Left renal pelvis (tissue), 4 donors: ENCODE measurements at places on chromosomes 2 and 18.

GRCh38 chr2:233867993-233868532, at the start of gene MSL3B:
MSL3B (minus strand) TSS chr2:233868386.
- DNase-seq, result no peak

- peak; percentile 59 for DNase-seq
Measured at GRCh38 chr2:236507393-236508085, 62.1 kb upstream of the ACKR3 start.

GRCh38 chr2:77228391-77228790, 293.8 kb downstream of the LRRTM4 start:
- no peak for DNase-seq

- peak; percentile 32 for DNase-seq
Measured at GRCh38 chr2:185188656-185189055, 549.9 kb upstream of the FSIP2 start.

DNA sequence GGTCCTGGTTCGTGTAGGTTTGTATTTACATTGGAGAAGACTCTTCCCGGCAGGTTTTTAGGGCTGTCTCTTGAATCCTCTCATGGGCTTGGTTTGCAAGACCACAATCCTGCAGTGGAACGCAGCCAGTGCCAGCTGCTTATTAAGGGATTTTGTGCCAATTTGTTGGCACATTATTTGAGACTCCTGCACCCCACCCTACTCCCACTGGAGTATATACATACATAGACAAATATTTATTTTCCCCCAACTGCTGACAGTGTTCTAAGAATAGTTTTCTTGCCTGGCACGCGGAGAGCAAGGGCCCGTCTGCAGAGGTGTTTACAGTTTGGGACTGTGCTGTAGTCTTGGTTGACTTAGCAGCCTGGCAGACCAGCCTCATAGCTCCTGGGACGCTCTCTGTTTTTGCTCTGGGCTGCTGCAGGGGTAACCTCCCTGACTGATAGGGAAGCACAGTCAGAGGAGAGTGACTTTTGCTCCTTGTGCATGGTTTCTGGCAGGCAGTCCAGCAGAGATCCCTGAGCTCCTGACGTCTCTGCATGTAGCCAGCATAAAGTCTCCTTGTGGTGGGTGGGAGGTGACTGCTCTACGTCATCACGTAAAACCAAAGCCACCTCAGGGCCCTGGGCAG, 1.9 kb downstream of the LDLRAD4 start:
- no peak for DNase-seq

DNA sequence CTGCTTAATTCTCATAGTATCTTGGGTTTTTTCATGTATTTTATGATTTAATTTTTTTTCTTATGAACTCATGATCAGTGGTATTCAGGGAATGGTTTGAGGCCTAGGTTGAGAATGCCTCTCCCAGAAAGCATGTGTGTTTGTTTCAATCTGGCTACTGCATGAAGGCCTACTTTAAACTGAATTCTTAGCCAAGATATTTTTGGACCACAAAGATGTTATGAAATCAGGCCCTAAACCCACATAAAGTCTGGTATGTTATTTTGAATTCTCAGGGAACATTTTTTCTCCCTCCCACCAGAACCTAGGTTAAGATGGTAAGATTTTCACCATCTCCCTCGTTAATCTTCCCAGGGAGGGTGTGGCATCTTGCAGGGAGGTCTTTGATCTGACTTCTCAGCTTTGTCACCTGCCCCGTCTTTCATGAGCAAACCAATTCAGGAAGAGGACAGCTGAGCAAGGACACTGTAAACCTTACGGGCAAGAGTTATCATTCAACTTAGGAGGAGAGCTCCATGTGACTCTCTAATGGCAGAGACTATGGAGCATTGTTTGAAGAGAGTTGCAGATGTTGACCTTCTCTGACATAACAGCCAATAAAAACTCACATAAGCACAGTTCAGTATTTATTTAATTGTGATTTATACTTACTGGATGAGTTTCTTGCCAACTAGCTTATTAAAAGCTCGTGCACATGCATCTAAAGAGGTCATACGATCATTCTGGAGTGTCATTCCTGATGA, 21.3 kb upstream of the ACKR3 start:
- DNase-seq, result no peak

- DNase-seq, result no peak
Measured at GRCh38 chr2:30144260-30144659, 2.5 kb upstream of the YPEL5 start.

DNA sequence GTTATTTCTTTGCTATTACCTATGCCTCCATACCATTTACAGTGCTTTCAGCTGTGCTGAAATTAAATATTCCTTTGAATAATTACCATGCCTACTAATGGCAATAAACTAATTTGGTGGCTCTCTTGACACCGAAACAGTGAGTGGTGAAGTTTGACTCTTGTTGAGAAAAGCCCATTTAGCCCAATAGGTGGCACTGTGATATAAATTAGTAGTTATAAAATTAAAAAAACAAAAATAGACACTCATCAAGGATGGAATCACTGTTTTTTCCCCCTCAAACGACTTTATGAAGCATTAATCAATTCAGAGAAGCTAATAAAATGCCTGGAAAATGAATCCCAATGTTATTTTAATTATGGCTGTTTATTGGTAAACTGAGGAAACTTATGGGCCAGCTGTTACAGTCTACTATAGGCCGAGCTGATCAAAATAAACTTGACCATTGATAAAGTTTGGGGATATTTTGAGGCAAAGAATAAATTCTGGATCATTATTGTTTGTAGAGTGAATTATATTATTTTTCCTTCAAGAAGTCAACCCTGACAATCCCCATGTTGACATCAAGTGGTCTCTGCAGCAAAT, 339.6 kb downstream of the TRIB2 start:
- DNase-seq, result peak; percentile 4

DNA sequence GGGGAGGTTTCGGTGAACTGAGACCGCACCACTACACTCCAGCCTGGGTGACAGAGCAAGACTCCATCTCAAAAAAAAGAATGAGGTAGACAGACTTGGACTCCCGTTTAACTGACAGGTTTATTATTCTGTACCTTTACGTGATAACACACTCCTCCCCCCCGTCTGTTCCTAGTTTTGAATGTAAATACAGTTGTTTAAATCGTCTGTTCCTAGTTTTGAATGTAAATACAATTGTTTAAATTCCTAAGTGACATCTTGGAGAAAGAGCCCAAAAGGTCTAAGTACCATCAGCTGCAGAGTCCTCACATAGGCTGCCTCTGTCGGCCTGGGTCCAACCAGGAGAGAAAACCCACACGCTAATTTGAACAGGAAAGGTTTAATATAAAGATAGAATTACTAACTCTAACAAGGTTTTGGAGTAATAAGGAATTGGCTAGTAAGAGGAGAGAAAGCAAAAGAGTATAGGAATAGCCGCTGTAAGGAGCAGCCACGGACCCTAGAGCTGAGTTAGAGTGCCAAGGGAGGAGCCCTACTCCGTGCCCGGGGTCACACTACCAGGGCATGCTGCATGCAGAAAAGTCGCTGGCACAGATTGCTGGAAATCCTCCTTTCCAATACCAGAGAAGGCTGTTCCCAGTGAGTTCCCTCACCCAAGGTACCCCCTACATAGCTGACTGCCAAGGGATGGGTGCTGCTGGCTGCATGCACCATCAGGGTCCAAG, 83.5 kb upstream of the RANBP2 start:
- no peak for DNase-seq

DNA sequence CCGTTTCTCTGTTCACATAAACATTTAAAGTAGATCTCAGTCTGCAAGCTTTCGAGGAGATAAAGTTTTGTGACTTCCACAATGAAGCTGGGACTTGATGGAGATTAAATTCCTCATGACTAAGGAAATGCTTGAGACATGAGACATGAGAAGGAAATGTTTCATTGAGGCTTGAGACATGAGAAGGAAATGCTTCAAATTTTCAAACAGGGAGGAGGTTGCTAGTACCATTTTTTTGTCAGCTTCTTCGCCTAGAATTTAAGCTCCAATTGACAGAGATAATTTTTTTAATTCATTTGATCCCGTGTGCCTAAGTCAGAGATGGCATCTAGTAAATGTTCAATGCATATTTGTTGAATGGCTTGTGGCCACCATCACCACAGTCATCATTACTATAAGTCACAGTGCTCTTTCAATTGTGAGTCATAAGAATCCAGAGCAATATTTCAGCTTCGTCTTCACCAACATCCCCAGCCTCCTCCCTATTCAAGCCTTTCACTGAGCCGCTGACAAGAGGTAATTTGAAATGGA, 543 bp upstream of the MARCHF4 start:
- no peak for DNase-seq

DNA sequence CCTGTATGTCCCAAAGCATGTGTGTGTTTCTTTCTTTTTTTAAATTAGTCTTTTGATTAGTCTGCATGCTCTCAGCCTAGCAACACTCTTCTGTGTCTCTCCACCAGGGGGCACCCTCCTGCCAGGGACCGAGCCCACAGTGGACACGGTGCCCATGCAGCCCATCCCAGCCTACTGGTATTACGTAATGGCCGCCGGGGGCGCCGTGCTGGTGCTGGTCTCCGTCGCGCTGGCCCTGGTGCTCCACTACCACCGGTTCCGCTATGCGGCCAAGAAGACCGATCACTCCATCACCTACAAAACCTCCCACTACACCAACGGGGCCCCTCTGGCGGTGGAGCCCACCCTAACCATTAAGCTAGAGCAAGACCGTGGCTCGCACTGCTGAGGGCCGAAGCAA, 93.8 kb downstream of the NRP2 start:
- DNase-seq, result no peak

DNA sequence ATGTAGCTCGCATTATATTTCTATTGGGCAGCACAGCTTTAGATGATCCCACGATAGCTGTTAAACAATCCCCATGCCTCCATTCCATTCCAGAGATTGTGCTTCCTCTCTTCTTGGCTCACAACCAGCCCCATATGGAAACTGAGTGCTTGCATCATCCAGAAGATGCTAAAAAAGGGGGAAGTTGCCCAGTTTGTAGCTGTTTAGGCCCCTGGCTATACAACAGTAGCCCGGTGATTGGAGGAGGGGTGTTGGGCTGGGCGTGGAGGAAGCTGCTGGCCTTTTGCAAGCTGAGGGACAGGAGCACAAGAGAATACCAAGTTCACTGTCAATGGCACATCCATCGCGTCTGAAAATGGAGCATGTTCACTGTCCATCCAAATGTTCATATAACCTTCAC, 360.2 kb downstream of the ALK start:
- DNase-seq, result no peak
